Epithelial cell of proximal tubule (primary cell): ENCODE measurements at places on chromosomes 2 and 18. TPM values are rescaled to one million over a fixed set of nuclear protein-coding genes. Genes with fewer than 3 reads are reported as not detected.

DNA sequence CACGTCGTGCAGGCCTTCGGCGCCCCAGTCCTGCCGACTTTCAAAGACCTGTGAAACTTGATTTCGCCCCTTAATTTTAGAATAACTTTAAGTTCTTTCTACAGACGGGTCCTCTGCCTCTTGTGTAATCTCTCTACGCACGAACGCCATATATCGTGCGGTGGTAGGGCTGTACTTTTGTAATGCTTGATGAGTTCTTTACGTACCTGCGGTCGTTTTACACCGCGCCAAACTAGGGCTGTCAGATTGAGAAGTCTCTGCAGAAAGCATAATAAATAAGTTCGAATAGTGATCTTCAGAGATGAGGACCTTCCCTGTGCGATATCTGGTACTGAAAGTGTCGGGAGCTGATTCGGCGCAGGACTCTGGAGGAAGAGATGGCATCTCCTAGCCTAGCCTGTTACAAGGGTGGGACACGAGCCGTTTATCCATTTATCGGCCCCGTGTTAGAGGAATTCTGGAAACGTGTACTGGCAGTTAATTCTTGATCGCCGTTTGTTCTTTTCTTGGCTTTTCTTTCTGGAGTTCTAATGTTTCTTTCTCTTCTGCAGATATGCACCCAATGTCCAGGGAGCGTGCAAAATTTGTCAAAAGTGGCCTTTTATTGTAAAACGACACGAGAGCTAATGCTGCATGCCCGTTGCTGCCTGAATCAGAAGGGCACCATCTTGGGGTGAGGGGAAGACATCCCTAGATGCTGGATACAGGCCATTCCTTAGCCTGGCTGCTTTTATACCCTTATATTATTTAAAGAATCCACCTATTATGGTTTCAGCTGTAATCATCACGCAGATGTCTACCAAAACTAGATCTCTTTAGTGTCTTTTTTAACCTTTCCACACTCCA lies 781 bp upstream of the SLC5A6 start:
- no peak for DNase-seq

GRCh38 chr2:111186121-111186715 lies 65.5 kb downstream of the BCL2L11 start:
- no peak for DNase-seq

- no peak for DNase-seq
Measured at GRCh38 chr2:232816657-232817056, 40.3 kb upstream of the KCNJ13 start.

The CHAC2 gene
- 10.3 and 21.1 TPM in 2 replicates for total RNA-seq

DNA sequence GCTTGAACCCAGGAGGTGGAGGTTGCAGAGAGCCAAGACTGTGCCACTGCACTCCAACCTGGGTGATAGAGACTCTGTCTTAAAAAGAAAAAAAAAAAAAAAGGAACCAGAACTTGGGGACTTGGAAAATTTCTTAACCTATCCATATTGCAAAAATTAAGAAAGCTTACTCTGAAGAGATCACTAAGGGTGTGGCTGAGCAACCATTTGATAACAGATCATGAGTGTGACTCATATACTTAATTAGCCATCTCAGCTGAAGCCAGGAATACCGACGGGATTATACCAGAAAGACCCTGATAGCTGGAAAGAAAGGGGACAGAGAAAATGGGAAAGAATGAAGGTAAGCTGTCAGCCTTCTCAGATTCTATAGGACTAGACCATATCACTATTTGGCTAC lies 7.1 kb upstream of the ADD2 start:
- no peak for DNase-seq

- DNase-seq = no peak
Measured at GRCh38 chr2:64374686-64375085, 79.3 kb upstream of the LGALSL start.

DNA sequence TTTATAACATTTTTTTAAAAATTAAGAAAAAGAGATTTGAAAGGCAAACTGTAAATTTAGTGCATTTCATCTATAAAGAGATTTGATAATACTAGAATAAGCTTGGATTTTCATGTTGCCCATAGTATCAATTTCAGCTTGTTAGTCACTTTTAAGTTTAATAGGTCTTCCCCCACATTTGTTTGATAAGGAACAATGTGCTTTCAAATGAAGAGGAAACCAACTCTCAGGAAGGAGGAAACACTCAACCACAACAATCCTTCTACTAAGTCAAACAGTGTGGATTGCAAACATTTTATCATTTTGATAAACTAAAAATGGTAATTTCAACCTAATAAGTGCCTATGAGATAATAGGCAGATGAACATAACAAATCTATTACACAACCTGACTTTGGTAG lies 397.1 kb upstream of the CDH20 start:
- no peak for DNase-seq

The ABCB11 gene
- not detected in 2 replicates for total RNA-seq

- DNase-seq = no peak
Measured at GRCh38 chr2:150876251-150876950, 385.3 kb downstream of the RBM43 start.

DNA sequence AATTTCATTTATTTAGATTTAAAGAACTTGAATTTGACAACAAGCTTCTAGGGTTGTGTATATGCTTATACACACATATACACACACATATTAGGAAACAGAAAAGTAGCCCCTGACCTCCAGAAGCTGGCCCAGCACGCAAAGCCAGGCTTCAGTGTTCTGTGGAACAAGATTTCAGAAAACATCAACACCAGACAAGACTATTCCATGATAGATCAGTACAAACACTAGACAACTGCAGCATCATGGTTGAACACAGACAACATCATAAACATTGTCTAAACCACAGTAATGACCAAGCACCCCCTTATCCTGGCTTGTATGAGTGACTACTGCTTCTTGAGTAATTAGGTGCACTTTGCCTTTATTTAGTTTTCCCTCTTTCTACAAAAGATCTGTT lies 457.6 kb downstream of the TMEM182 start:
- no peak for DNase-seq

GRCh38 chr2:205802065-205802464 lies 119.8 kb downstream of the NRP2 start:
- DNase-seq = no peak

The UGT1A6 gene
- 0.52 and 5.1 TPM in 2 replicates for total RNA-seq

GRCh38 chr2:70128005-70128404 lies 40.7 kb downstream of the PCBP1 start:
- DNase-seq = no peak

GRCh38 chr18:77098029-77098428 lies 34.6 kb downstream of the MBP start:
- DNase-seq = no peak

The PSD4 gene
- 5.9 and 7.3 TPM in 2 replicates for total RNA-seq

- no peak for DNase-seq
Measured at GRCh38 chr2:47437287-47437686, 34.3 kb downstream of the MSH2 start.

DNA sequence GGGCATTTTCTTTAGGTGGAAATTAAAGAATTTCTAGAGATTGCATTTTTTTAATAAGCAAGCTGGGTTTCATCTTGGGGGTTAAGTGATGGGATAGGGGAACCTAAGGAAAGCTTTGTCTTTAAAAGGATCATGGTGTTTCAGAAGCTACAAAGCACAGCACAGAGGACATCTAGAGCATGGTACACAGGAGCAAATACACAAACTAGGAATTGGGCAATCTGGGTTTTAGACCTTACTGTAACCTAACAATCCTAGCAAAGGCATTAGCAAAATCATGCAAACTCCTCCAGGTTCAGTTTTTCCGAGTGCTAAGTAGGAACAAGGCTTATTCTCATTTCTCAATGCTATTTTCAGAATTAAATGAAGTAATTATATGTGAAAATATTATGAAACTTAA lies 134.1 kb downstream of the CD226 start:
- DNase-seq = no peak

DNA sequence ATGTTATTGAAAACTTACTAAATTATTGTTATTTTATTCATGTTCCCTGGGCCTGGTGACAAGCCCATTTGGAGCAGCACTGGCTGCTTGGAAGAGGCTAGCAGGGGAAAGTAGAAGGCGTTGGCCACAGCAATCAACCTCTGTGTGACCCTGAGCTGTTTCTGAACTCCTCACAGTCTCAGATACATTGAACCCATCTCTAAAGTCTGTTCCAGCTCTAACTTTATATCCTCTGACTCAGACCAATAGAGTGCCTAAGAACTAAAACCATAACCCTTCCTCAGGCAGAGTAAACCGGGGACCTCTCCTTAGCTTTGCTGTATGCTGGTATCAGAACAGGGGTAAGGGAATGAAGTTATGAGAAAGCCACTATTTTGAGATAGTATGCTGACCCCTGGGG lies 96.4 kb upstream of the NOL4 start:
- no peak for DNase-seq

The G6PC2 gene
- total RNA-seq = not detected in 2 replicates

GRCh38 chr2:149586063-149586462 lies 1.5 kb downstream of the MMADHC start:
- no peak for DNase-seq

The POU3F3 gene
- 22.1 and 34.0 TPM in 2 replicates for total RNA-seq

DNA sequence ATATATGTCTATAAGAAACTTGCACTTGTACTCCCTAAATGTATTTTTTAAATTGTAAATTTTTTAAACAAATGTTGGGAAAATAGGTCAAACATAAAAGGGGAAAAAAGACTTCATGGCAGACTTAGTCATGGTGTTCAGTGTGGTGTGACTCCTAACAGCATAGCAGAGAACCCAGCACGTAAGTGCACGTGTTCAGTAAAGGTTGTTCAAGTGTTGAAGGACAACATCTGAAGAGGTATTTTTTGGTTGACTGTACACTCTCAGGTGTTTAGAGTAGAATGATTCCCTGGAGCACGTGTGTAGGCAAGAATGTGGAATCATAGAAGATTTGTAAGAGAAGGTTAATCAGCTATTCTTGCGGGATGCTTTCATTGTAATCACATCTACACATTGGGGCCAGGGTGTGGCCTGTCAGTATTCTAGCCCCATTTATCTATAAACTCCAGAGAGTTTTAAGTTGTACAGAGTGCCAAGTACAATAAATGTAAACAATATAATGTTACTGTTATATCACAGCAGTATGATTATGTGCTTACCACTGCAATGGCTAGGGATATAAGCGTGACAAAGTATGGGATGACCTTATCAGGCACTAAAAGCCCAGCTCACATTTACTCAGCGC lies 106.8 kb downstream of the CRIM1 start:
- peak; percentile 74 for DNase-seq

The ME2 gene
- total RNA-seq = 57.4 and 60.4 TPM in 2 replicates

DNA sequence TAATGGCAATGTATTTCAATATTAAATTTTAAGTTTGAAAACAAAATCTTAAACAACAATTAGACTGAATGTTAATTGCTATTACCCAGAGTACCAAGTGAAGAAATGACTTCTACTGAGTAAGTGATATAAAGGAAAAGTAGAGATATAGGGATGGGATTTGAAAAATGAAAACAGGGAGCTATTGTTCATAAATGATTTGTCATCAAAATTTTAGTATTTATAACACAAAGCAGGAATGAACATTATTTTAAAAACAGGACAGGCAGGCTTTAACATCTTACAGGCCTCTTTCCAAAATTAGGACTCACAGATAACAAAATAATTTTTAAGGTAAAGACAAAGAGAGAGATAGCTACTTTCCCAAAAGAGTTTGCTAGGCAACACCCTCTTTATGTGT lies 3.9 kb downstream of the EXOC6B start:
- no peak for DNase-seq

The TMEM247 gene
- total RNA-seq = not detected in 2 replicates

DNA sequence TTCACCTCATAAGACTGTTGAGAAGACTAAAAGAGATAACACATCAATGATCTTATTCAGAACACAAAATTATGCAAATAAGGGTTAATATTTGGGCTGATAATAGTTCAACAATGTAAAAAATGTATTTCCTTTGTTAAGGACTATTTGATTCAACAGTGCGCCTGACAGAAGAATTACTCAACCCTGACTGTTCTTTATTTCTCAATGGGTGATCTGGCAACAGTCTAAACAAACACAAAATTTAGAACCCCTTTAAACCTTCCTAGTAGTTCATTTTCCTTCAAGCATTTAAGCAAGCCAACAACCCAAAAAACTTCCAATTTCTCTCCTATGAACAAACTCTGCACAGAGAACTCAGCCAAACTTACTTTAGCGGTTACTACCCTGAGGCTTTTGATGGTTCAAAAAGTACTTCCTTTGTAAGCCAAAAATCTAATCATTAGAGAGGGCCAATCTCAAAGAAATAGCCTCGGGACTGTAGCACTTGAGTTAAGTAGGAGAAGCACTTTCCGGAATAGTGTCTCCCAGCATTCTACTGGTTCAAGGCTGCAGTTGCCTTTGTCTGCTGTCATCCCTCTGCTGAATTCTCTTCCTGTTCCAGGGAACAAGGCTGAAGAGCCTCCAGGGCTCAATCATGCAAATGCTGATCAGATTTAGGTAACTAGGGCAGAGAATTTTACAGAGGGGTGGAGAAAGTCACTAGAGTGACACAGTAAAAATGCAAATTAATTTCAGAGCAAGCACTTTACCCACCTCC lies 40.9 kb upstream of the MAPK4 start:
- DNase-seq = no peak

GRCh38 chr2:133843551-133843950 lies 275.3 kb upstream of the NCKAP5 start:
- DNase-seq = no peak

- DNase-seq = no peak
Measured at GRCh38 chr18:51038110-51038509, 8.1 kb downstream of the SMAD4 start.

The FAM237A gene
- not detected in 2 replicates for total RNA-seq

DNA sequence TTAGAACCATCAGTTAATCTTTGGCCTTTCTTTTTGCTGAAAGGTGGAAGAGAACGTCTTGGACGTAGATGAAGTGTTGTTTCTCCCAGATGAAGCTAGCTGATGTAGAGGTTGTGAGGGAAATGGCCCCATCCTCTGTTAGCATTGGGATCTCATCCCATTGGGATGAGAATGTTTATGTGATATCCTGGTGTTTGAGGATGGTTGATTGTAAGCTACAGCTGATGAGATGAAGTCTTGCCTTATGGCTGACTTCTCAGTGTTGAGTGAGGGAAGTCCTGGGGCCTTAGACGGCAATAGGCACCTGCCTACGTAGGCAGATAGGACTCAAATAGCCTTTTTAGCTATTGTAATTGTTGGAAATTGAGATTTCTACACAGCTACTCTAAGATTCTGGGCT lies 211.3 kb downstream of the MYCN start:
- DNase-seq = no peak

The YIPF4 gene
- total RNA-seq = 17.0 and 20.0 TPM in 2 replicates

- no peak for DNase-seq
Measured at GRCh38 chr2:236703373-236703709, 133.7 kb downstream of the ACKR3 start.

DNA sequence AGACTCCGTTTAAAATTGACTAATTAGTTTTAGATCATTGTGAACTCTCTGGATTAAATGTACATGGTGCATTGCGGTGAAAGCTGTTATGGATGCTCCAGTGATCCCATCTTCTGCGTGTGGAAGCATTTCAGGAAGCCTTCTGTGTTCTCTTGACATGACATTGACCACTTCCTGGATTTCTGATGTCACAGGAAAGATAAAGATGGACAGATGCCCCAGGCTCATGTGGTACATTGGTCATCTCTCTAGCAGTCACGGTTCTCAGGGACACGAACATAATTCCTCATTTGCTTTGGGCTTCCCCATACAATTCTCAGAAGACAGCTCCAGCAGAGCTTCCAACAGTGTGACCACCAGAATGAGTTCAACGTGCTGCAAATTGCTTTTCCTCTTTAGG lies 26.9 kb downstream of the AGAP1 start:
- DNase-seq = no peak
